ENCODE measurements at places on chromosomes 3 and 15. TPM values are rescaled to one million over a fixed set of nuclear protein-coding genes. Genes with fewer than 3 reads are reported as not detected.

DNAH12 gene
- total RNA-seq = 0.03 TPM

ITIH3 gene
- total RNA-seq = not detected

C15orf39 gene
- 33.8 TPM for total RNA-seq

VGLL3 gene
- total RNA-seq = 6.8 TPM

MAGI1 gene
- total RNA-seq = 3.7 TPM

TUSC7 gene
- not detected for total RNA-seq

CD86 gene
- not detected for total RNA-seq

ALDH1A2 gene
- not detected for total RNA-seq

SOX14 gene
- total RNA-seq = not detected
